ENCODE measurements at places on chromosomes 5 and 9.

DNA sequence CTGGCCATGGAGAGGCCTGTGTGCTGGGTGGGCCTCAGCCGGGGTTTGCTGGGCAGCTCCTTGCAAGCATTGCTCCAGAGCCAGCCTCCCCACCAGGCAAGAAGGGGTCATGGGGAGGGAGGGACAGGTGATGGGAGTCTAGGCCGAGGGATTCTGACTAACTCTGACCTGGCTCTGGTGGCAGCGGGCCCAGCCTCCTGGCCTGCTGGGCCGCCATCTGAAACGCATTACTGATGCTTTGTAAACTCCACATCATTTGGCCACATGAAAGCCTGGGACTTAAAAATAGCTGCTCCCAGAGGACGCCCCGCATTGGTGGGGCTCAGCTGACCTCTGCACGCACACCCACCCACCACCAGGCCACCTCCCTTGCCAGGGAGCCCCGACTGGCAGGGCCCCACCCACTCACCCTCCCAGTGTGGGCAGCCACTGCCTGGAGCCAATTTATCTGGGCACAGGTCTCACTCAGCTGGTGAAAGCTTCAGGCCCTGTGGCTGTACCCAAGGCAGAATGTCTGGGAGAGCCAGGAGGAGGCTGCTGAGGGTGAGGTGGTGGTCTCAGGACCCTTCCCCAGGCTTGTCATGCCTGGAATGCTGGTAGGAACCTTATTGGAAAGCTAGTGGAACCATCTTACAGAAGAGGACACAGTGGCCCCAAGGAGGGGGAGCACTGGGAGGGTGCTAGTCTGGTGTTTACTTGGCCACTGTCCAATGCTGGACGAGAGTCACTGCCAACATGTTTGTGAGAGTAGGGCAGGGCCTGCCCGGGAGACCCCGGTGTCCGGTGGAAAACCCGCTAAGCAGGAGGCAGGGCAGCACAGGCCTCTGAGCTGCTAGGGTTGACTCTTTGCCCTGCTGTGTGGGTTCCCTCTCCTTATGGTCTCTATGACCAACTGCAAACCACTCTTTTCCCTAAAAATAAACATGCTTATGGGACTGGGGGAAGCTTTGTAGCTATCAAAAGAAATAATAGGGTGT is 10.8 kb downstream of the TCF7 start:
- no peak for DNase-seq

- DNase-seq, result no peak
Observed at GRCh38 chr5:106894964-106895363, 775.8 kb downstream of the EFNA5 start.

- DNase-seq, result no peak
Observed at GRCh38 chr5:35990520-35990919, 670 bp downstream of the UGT3A1 start.

- no peak for DNase-seq
Observed at GRCh38 chr9:18122171-18122570, 351.8 kb upstream of the ADAMTSL1 start.

- no peak for DNase-seq
Observed at GRCh38 chr9:94872083-94872833, 145.8 kb downstream of the AOPEP start.

DNA sequence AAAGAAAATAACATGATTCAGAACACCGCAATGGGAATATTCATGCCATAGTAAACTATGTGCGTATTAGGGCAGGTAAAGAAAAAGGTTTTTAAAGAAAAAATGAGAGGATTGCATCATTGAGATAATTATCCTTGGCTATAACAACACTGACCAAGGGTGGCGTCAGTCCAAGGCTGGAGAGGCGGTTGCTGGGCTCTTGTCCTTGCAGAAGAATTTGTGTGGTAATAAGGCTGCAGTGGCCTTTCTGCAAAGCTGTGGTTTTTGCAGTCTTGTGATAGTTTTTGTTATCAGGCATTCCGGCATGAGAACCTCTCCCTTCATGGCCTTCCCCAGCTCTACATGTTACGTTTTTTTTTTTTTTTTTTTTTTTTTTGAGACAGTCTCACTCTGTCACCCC is 14.0 kb downstream of the BOD1 start:
- no peak for DNase-seq

DNA sequence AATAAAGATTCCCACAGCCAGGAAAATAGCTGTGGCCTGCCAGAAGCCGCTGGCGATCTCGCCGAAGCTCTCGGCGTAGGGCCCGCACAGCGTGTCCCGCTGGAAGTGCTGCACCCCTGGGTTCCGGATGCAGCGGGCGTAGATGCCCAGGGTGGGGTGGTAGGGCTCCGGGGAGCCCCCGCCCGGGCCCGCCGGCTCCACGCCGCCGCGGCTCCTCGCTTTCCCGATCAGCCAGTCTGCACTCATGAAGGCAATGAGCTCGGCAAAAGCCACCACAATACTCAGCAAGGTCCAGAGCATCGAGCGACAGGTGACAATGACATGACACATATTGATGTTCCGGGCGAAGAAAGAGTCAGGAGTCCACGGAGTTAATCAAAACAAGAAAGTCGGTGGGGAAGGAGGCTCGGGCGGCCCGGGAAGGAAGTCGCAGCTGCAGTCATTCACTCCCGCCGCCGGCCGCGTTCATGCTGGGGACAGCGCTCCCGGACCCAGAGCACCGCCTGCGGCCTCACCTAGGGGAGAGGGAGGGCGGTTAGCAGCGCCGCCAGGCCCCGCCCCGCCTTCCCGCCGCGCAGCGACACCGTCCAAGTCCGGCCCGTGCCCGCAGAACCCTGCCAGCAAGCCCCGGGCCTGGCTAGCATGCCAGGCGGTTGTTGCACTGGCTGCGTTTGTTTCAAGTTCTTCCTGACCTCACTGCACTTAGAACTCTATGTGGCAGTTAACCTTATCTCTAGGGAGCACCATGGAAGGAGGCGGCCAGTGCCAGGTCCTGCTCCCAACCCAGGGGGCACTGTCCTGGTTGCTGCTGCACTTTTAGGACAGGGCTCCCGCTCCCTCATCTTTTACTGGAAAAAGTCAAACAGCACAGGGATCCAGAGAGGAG is 138.4 kb downstream of the LHFPL2 start:
- DNase-seq, result peak; percentile 8

DNA sequence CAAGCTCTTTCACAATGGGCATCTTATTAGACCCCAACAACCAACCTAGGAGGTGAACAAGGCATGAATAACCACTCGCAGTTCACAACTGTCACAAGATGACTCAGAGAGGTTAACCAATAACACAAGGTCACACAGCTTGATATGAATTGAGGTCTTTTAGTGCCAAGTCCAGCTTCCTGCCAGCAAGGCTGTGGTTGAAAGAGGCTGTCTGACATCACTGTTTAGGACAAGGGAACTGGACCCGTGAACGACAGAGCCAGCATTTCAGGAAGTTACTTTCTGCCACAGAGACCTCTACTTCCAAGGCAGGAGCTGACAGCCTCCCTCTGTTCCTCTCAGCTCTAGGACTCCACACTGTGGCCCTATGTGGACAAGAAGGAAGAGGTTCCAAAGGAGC is 53.4 kb upstream of the ALDH1B1 start:
- no peak for DNase-seq

GRCh38 chr9:95936579-95937075 is 61.1 kb downstream of the ERCC6L2 start:
- no peak for DNase-seq

- DNase-seq, result no peak
Observed at GRCh38 chr5:137209232-137209809, 289.8 kb downstream of the SPOCK1 start.

- DNase-seq, result no peak
Observed at GRCh38 chr5:172433071-172433470, 21.3 kb downstream of the SH3PXD2B start.

- no peak for DNase-seq
Observed at GRCh38 chr9:4318741-4319140, 18.9 kb upstream of the GLIS3 start.

GRCh38 chr5:6814816-6815215 is 101.6 kb downstream of the TENT4A start:
- no peak for DNase-seq

GRCh38 chr5:78804995-78805394 is 156.4 kb upstream of the LHFPL2 start:
- no peak for DNase-seq

DNA sequence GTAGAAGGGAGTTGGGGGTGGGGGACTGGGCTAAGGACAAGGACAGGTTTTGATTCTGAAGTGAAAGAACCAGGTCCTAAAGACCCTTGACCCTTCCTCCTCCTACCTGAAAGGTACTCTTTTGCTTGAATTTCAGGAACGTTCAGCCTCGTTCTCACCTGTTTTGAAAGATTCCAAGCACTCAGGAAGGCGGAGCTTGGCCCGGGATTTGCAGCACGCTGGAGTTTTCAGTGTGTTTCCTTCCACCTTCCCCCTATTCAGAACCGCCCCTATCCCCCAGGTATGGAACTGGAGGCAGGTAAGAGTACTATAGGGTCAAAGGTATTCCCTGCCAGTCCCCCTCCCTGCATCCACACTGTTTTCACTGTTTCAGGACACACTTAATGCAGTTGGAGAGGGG is 7.1 kb downstream of the EGR1 start:
- no peak for DNase-seq

GRCh38 chr9:109862452-109862851 is 82.5 kb downstream of the PALM2AKAP2 start:
- DNase-seq, result no peak

DNA sequence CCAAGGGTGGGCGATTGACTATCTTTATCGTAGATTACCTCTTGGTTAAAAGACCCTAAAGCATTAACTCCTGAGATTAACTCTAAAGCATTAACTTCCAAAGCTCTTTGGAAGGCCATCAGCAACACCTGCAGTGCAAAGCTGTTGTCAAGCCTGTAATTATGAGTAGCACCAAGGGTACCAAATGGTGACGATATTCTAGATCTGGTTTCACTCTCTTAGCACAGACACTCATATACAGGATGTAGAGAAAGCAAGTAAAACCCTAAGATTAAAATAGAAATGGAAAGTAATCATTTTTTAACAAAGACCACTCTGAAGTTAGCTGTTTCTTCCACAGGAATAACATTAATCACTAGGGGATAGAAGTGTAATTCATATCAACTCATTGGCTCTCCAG is 29.9 kb upstream of the TNFSF8 start:
- DNase-seq, result no peak

GRCh38 chr9:10055886-10056395 is 556.9 kb downstream of the PTPRD start:
- DNase-seq, result no peak

DNA sequence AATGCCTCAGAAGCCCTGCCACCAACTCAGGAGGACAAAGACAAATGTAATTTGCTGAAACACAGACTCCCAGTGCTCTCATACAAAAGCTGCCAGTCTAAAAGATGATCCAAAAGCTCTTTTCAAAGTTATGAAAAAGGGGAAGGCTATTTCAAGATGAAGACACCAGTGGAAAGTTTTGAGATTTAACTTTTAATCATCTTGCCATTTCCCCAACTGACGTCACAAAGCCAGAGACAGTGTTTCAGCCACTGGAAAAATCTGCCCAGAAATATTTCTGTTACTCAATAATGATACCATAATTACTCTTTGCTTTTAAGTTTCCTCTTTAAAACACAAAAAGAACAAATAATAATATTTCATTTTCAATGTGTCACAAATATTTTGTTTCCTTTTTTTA is 20.9 kb downstream of the ENG start:
- no peak for DNase-seq

DNA sequence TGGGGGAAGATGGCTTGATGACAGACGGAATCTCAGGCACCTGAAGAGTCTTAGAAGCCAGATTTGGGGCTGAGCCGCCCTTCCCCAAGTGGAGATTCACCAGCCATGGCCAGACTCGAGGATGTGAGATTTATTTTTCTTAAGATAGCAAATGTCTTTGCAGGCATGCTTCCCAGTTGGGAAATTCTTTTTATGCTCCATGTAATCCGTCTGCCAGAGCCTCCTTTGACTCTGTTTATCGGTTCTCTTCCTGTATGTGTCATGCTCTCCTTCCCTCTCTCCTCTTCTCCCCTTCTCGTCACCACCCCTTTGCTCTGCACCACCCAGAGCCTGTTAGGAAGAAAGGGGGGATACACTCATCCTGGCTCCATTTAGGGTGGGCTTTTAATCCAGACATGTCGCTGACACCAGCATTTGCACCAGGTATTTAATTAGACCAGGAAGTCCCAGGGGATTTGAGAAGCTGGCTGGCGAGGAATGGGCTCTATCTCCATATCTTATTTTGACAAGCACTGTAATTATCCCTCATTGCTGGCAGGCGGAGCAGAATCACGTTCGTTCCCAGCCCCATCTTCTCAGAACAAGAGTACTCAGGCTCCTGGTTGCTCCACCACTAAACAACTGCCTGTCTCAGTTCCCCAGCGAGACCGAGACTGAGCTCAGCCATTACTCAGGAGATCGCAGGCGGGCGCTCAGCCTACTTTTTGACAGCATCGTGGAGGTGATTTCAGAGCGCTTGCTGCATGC is 50.9 kb downstream of the KCNIP1 start:
- DNase-seq, result no peak

DNA sequence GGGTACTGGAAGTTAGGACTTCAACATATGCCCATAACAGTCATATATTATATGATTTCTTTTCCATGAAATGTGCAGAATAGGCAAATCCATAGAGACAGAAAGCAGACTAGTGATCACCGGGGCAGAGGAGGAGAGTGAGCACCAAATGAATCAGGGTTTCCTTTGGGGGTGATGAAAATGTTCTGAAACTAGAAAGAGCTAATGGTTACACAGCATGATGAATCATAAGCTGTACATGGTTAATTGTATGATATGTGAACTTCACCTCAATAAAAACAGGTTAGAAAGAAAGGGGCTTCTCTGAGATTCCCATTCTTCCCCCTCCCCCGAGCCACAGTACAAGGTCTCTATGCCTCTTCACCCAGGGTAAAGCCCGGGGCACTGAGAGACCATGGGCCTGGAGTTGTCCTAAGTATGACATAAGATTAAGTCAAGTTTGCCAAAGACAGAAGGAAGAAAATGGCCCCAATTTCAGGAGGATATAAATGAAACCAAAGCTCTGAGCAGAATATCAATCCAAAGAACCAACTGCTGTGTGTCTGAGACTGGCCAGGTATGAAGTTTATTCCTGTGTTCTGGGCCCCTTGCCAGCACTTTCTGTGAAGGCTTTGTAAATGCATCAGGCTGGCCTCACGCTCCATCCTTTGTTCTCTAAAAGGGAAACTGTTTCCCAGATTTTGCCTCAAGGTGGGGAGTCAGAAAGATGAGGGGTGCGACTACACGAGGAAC is 243.8 kb downstream of the CDK5RAP2 start:
- no peak for DNase-seq

- DNase-seq, result no peak
Observed at GRCh38 chr9:122058709-122059108, 34.4 kb downstream of the TTLL11 start.

DNA sequence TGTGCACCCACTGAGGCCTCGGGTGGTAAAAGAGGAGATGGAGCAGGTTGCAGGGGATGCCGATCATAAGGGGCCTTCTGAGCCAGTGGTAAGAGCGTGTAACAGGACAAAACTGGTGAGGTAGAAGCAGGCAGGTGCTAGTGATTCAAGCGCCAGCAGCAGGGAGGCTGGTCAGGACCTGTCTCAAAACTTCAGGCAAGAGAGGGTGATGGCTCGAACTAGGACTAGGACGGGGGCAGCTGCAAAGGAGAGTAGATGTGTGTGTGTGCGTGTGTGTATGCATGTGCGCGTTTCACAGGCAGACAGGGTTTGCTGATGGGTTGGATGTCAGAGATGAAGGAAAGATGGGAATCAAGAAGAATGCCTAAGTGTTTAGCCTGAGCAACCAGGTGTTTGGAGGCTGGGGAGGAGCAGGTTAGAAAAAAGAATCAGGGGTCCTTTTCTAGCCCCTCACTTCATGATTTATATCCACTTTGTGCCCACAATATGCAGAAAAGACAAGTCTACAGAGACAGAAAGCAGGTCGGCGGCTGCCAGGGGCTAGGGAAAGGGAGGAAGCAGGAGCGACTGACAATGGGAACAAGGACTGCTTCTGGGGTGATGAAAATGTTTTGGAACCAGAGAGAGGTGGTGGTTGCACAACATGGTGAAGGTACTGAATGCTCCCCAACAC is 15.2 kb downstream of the HRH2 start:
- no peak for DNase-seq

Measured in stimulated activated CD4-positive, alpha-beta T cell treated with anti-CD3 and anti-CD28 coated beads, Interleukin-1b, Interleukin-23, amount 100 ng/mL, for 1 hour (primary cell).